ENCODE measurements at places on chromosomes 2 and 18.

DNA sequence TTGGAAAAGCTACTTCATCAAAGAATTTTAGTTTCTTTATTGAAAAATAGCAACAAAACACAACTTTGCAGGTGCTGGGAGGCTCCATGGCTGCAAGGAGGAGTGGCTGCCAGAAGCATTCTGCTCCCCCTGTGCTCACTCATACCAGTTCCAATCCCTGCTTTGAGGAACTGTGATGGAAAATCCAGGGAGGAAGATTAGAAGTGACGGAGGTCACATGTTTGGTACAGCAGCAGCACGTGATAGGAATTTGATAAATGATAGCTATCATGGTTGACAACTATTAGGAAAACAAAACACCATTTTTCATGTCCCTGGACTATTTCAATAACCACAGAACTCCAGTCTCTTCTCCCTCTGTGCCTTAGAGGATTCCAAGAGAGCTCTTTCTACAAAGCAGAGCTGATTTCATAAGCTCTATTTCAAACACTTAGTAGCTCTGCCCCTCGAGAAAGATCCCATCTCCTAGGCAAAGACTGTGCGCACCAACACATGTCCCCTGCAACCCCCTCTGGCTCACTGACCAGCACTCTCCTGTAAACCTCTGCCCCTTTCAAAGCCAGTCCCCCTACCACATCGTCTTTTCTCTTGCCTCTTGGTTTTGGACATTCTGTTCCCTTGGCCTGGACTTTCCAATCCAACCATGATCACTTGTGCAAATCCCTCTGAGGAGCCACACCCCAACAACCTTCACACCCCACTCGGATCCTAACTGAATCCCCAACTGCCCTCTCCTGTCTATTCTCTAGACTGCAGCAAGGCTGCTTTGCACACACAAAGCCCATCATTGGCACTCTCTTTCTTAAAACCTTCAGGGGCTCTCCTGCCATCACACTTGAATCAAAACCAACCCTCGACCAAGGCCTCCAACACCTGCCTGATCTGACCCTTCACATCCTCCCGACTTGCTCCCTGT is 352.4 kb upstream of the PKDCC start:
- no peak for DNase-seq

DNA sequence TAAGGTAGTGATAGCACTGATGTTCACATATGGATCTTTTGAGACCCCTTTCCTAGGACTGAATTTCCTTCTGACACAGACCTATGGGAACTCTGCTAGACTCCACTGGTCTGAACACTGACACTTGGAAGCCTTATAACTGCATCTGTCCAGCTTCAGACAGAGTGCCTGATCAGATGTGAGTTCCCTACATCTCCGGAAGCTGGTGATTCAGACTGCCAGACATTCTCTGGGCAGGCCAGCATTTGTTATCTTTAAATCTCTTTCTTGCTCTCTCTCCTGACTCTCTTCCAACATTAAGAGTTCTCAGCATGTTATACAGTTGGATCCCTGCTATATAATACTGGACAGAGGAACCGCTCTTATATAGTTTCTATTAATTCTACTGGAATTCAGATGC is 408.5 kb downstream of the ZEB2 start:
- no peak for DNase-seq

GRCh38 chr2:106532236-106532635 is 45.1 kb downstream of the CD8B2 start:
- DNase-seq: no peak

GRCh38 chr2:39141334-39142271 is 20.8 kb upstream of the SOS1 start:
- DNase-seq: no peak

GRCh38 chr2:54233832-54234649 is 22.0 kb downstream of the TSPYL6 start:
- no peak for DNase-seq

DNA sequence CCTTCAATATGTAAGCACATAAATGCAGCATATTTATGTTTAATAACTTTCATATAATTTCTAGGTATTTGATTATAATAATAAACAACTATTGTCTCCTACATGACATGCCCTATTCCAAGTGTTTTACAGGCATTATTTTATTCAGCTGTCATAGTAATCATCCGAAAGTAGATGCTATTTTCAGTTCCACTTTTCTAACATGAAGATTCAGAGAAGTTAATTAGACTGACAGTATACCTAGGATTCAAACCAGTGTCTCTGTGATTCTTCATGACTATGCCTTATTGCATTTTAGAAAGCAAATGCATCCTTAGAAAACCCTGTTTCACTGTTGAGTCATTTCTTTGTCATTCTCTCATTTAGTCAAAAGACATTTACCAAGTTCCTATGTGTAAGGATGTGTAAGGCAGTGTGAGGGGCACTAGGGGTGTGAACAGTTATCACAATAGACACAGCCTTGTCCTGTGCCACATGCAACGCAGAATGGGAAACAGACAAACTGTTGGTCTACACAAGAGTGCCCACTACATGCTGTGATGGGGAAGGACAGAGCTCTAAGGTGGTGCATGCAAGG is 79.8 kb downstream of the DTNA start:
- no peak for DNase-seq

DNA sequence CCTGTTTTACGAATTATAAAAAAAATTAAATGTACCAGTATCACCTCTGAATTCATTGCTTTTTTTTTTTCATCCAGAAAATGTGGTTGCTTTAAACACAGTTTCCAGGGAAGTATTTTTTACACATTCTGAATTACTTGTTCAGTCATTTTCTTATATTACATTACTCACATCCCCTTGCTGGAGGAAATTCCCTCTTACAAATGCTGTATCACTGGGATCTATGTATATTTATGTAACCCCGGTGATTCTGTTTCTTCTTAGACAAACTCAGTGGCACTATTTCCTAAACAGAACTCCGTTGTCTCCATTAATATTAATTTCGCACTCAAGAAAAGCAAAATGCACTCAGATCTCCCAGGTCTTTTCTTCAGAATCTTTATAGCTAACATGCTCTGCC is 1078.5 kb upstream of the ZEB2 start:
- DNase-seq: no peak

GRCh38 chr2:193738892-193739291 is 1544.2 kb upstream of the TMEFF2 start:
- DNase-seq: no peak

DNA sequence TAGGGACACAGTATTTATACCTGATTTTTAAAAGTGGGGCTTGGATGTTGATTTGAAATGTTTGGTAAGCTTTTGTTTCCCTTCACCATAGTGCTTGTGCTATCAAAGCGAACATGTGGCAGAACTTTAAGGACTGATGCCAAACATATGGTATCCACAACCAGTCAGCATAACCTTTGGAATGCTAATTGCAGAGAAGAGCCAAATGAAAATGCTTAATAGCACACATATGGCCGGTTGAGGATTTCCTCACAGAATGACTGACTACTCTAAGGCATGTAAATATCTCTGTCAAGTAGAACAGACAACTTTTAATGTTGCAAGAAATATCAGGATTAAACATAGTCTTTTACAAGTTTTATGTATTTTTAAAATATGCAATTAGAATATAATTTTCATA is 120.9 kb upstream of the COL3A1 start:
- no peak for DNase-seq

DNA sequence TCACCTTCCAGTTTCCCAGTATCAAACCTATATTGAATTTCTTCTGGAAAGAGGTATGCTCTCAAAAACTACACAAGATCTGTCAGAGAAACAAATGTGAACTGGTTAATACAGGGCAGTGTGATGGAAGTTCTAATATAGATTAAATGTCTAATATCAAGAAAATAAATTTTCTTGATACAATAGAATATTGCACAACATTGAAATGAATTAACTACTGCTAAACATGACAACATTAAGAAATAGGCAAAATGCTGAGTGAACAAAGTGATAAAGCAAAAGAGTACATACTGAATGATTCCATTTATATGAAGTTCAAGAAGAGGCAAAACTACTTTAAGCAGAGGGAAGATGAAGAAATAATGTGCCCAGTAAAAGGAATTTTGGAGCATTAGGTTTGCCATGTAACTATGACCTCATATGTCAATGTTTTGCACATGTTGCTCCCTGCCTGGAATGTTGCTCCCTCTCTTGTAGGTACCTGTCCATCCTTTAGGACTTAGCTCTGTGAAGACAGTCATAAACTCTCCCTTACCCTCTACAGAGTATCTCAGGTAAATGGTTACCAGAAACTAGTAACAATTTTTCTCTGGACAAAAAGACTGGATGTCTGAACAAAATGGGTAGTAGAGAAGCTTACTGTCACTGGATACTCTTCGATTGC is 339.0 kb downstream of the RAD51AP2 start:
- DNase-seq: no peak

DNA sequence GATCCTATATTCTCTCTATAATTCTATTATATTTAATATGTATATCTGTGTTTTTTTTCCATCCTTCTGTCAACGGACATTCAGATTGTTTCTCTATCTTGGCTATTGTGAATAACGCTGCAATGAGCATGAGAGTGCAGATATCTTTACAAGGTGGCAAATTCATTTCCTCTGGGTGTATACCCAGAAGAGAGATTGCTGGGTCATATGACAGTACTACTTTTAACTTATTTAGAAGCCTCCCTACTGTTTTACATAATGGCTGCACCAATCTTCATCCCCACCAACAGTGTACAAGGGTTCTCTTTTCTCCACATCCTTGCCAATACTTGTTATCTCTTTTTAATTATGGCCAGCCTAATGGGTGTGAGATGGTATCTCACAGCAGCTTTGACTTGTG is 66.5 kb downstream of the TSPYL6 start:
- no peak for DNase-seq

GRCh38 chr2:105545730-105546627 is 147.1 kb upstream of the FHL2 start:
- DNase-seq: no peak

DNA sequence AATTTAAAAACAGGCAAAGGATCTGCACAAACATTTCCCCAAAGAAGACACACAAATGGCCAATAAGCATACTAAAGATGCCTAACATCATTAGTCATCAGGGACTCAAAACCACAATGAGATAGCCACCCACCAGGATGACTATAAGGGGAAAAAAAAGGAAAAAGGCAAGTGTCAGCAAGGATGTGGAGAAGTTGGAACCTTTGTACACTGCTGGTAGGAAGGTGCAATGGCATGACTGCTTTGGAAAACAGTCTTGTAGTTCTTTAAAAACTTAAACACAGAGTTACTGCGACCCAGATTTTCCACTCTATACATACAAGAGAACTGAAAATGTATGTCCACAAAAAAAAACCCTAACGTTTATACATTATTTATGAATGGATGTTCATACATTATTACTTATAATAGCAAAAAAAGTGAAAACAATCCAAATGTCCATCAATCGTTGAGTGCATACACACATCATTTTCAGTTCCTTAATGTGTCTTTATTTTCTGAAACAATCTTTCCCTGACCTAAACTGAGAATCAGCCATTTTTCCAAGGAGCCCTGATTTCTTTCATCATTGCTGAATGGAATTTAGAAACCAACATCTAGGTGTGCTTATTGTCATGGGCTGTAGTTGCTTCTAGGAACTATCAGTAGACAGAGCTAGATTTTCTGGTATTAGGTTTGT is 64.7 kb upstream of the TLK1 start:
- no peak for DNase-seq

- no peak for DNase-seq
Measured at GRCh38 chr2:227374158-227374557, 4.9 kb downstream of the TM4SF20 start.

DNA sequence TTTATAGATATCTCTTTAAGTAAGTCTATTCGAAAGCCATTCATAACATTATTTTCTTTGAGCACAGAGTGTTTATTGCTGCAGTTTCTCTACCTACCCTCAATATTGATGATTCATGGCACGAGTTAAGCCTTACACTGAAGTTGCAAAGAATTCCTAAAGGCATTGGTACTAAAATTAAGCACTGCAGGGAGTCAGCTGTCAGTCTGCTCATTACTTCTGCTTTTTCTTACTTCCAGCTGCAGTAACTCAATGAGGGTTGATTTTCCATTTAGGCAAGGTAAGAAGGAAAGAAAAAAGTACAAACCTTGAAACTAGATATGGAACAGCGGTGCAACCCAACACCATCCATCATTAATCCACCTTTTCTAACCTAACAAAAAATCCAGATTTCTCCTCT is 65.2 kb downstream of the RNF152 start:
- DNase-seq: no peak

DNA sequence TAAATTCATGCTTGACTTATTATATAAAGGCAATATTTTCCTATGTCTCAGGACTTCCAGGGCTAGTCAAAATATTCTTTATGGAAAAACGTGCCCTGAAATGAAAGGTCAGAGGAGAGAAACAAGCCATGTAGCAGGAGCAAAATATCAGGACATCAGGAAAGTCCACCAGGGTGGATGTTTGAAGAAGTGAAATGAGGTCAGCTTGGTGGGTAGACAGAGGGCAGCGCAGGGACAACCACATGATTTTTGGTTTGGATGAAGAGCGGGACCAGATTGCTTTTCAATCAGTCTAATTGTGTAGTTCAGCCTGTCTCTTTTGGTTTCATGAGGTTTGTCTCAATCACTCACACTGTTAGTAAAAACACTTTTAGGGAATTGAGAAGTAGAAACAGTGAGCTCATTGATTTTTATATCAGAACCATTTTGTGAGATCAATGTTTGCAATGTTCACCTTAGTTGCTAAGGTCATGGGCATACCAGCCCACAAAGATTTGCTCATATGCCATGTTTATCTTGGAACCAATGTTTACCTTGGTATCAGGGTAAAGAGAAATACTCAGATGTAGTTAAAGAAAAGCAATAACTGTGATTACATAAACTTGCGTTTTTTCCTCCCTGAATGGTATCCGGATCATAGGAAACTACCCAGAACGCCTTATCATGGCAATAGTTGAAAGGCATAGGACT is 32.1 kb downstream of the GKN2 start:
- DNase-seq: no peak

- DNase-seq: no peak
Measured at GRCh38 chr18:49899657-49900330, 86.5 kb upstream of the ACAA2 start.

GRCh38 chr2:161177969-161178368 is 17.7 kb downstream of the TANK start:
- DNase-seq: no peak

- no peak for DNase-seq
Measured at GRCh38 chr2:75595541-75596395, 35.0 kb upstream of the EVA1A start.

DNA sequence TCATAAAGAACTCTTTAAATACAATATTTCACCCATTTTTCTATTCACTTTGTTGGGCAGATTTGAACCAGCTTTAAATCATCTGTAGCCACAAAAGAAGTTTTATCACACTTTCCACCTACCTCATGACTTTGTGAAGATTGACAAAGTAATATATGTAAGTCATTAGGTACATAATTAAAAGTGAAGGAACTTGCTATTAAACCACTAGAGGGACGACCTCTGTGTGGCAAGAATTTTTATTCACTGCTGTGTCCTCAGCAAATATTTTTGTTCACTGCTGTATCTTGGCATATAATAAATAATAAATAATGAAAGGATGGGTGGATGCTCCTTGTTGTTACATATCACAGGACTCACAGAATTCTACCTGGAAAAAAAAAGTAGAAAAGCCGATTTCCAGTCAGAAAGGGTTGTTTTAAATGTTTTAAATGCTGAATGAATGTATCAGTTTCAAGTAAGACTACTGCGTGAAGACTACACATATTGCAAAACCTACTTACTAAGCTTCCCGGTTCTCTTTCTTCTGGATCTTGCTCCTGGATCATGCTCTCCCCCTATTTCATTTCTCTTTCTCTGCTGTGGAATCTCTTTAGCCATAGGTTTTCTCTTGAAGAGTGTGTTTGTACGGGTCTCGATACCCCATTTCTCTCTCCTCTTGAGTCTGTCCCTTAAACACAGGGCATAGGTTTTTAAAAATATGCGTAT is 44.8 kb downstream of the KCMF1 start:
- DNase-seq: no peak

Data from LNCaP clone FGC (cell line).